ENCODE measurements at places on chromosomes 4 and X. TPM values are rescaled to one million over a fixed set of nuclear protein-coding genes. Genes with fewer than 3 reads are reported as not detected.

Gene CPZ
- total RNA-seq, result 0.29 TPM

Gene GC
- total RNA-seq, result not detected

Gene HAUS7
- total RNA-seq, result 59.6 TPM

Gene ITIH6
- not detected for total RNA-seq

Gene AMTN
- not detected for total RNA-seq

Gene GJB1
- total RNA-seq, result not detected

Gene TLL1
- 0.30 TPM for total RNA-seq

Gene CFAP299
- total RNA-seq, result not detected

Gene ACE2
- not detected for total RNA-seq

Gene CRMP1
- 2.5 TPM for total RNA-seq

Gene FAM9B
- not detected for total RNA-seq

Gene SLC7A11
- total RNA-seq, result 15.2 TPM

Gene EDA
- 0.60 TPM for total RNA-seq

Gene RBMXL3
- total RNA-seq, result not detected

Gene NXF3
- total RNA-seq, result not detected

Gene P2RY8
- total RNA-seq, result 0.02 TPM

Gene TMSB15A
- not detected for total RNA-seq

Gene ARHGAP6
- not detected for total RNA-seq

Gene STATH
- not detected for total RNA-seq

Gene CASP6
- 17.3 TPM for total RNA-seq

Gene CLDN22
- total RNA-seq, result not detected

Gene TSPAN7
- total RNA-seq, result 2.9 TPM

Gene ANKRD50
- 4.8 TPM for total RNA-seq

Gene SATL1
- not detected for total RNA-seq

Gene NXF2
- total RNA-seq, result not detected

Gene FAM47B
- total RNA-seq, result not detected

Gene NEXMIF
- not detected for total RNA-seq
